ENCODE measurements at places on chromosomes 3 and 15. TPM values are rescaled to one million over a fixed set of nuclear protein-coding genes. Genes with fewer than 3 reads are reported as not detected.

DNA sequence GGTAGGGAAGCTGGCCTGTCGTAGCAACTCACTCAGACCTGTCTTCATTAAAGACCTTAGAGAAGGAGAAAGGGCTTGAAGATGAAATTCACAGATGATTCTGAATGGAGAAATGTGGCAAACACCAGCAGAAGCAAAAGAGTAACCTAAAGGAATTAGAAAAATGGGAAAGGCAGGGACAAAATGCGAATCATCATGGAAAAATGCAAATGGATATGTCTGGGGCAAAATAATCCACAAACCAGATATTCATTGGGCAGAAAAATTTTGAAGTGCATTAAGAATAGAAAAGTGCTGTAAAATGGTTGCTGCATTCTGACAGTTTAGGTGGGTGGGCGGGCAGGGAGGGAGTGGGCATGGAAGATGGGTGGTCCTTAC, 156.9 kb upstream of the RASGRP1 start:
- DNase-seq = no peak

The ACTRT3 gene
- 2.7 TPM for total RNA-seq

The XIRP1 gene
- not detected for total RNA-seq

The SLC35G2 gene
- total RNA-seq = 6.7 TPM

DNA sequence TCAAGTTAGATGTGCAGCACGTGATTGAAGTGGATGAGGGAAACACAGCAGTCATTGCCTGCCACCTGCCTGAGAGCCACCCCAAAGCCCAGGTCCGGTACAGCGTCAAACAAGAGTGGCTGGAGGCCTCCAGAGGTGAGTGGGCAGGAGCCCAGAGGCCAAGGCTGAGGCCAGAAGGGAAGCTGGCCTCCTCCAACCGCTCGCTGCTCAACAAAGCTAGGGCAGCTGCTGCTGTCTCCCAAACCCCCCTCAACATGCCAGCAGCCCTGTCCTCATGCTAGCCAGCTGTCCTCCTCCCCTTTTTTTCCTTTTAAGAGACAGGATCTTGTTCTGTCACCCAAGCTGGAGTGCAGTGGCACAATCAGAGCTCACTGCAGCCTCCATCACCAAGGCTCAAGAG, 57.0 kb downstream of the BOC start:
- DNase-seq = no peak

DNA sequence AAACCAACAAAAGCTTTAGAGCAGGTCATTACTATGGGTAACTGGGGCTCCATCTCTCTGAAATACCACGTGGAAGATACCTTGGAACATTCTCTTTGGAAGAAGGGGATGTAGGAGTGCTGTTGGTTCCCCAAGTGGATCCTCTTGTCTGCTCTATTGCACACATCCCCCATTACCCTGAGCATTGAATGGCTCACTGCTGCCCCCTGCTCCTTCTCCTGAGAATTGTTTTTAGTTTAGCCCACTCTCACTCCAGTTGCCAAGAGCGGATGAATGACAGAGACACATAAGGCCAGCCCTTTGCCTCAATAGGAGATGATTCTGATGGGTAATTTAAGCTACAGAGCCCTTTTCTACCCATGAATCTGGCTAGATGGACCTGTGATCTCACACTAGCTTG, 135.6 kb upstream of the SUCLG2 start:
- DNase-seq = peak; percentile 17

The CPNE9 gene
- total RNA-seq = 0.80 TPM

The C2CD4B gene
- not detected for total RNA-seq

DNA sequence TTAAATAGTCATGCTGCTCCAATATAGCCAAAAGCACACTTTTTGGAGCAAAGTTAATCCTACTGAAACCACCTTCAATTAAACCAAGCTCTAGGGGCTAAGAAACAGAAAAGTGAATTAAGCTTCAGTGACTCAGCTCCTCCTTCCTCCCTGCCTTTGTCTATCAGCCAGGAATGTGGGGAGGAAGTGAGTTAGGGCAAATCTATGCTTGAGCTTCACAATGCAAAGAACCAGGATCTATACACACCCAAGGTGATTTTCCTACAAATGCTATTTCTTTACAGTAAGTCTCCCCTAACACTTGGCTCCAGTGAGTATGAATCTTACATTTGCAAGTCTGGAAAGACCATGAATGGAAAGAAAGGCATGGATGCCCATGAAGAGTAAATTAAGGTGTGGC, 212.1 kb downstream of the P3H2 start:
- DNase-seq = no peak

The IFT57 gene
- total RNA-seq = 113 TPM

GRCh38 chr3:66475386-66476020, 25.3 kb downstream of the LRIG1 start:
- DNase-seq = no peak

The GJD2 gene
- total RNA-seq = 9.6 TPM

The DRD3 gene
- total RNA-seq = not detected

GRCh38 chr3:171775943-171776342, 34.3 kb downstream of the PLD1 start:
- no peak for DNase-seq

The TRAIP gene
- total RNA-seq = 20.4 TPM

The INAFM2 gene
- 203 TPM for total RNA-seq

The FAM3D gene
- not detected for total RNA-seq

DNA sequence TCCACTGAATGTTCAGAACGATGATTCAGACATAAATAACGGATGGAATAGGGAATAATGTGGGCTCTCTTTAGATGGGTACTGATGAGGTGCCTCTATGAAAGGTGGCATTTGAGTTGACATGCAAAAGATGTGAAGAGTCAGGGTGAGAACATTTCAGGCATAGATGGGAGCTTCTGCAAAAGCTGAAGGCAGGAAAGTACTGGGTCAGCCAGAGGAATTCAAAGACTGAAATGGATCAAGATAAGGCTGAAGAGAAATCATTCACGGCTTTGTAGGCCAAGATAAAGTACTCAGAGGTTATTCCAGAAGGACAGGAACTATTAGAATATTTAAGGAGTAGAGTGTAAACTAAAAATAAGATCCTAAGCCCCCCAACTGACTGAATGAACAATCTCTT, 189.6 kb upstream of the MCTP2 start:
- no peak for DNase-seq

GRCh38 chr3:39639344-39640236, 169.8 kb upstream of the MYRIP start:
- DNase-seq = no peak

GRCh38 chr3:187926620-187927019, 181.4 kb upstream of the BCL6 start:
- DNase-seq = no peak

The SEMA3B gene
- total RNA-seq = 68.1 TPM

- no peak for DNase-seq
These were observed 77.6 kb downstream of the POLR2M start for GRCh38 chr15:57784081-57784511.

DNA sequence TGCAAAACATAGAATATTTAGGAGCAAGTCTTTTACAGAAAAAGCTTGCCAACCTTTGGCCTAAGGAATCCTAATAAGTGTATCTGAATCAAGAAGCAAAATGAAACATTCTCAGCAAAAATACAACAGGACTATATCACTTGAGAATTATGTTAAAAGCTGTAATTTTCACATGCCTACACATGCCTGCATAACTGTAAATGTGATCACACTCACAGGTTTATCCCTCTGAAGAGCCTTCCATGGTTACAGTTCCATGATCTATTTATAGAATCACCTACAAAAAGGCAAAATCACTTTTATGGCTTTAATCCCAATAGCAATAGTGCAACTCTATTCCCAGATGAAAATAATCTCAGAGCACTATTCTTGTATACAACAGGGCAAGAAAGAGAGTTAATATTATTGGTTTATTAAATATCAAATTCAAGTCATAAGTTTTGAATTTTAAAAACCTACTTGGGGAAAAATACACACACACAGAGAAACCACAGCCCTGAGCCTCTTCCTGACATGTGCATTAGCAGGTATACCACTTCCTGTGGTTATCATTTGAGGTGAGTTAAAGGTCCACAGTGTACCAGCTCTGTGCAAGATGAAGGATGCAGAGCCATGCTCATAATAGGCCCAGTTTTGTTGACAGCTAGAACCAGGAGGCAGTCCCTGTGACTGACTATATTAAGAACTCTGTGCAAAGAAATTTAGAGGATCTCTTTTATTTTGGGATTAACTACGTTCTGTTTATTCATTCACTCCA, 252.5 kb upstream of the TGFBR2 start:
- DNase-seq = no peak

DNA sequence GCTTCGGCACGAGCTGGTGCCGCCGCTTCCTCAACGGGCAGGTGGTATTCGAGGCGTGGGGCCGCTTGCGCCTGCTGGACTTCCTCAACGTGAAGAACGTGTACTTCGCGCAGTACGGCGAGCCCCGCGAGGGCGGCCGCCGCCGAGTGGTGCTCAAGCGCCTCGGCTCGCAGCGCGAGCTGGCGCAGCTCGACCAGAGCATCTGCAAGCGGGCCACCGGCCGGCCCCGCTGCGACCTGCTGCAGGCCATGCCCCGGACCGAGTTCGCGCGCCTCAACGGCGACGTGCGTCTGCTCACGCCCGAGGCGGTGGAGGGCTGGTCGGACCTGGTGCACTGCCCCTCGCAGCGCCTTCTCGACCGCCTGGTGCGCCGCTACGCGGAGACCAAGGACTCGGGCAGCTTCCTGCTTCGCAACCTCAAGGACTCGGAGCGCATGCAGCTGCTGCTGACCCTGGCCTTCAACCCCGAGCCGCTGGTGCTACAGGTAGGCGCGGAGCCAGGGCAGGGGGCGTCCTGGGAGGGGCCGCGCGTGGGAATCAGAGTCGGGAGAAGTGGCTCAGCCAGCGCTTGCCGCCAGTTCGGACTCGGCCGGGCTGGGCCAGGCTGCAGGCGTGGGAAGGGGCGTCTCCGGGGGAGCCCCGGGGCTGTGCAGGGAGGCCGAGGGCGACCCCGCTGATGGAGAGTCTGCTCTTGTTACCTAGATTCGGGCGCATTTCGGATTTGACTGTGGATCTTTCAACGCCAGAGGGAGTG, 1.1 kb downstream of the DIPK2A start:
- peak; percentile 75 for DNase-seq

GRCh38 chr3:129978123-129978522, 3.6 kb downstream of the TRH start:
- DNase-seq = no peak

- no peak for DNase-seq
These were observed 177.9 kb upstream of the DPH6 start for GRCh38 chr15:35723852-35724251.

DNA sequence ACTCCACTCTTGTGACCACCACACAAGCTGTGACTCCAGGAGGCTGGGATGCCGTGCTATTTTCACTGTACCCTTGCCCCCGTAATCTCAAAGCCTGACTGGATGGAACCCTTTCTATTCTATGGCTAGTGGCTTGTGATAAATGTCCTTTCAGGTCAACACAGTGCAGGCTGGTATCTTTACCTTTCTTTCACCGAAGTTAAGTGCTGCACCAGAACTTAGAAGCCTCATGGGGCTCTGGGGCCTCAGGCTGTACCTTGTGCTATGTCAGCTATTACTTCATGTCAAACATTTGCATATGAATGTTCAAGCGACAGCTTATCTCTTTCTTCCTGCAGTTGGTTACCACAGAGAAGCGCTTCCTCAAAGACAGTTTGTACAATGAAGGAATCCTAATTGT, 66.8 kb downstream of the RPL39L start:
- DNase-seq = no peak

DNA sequence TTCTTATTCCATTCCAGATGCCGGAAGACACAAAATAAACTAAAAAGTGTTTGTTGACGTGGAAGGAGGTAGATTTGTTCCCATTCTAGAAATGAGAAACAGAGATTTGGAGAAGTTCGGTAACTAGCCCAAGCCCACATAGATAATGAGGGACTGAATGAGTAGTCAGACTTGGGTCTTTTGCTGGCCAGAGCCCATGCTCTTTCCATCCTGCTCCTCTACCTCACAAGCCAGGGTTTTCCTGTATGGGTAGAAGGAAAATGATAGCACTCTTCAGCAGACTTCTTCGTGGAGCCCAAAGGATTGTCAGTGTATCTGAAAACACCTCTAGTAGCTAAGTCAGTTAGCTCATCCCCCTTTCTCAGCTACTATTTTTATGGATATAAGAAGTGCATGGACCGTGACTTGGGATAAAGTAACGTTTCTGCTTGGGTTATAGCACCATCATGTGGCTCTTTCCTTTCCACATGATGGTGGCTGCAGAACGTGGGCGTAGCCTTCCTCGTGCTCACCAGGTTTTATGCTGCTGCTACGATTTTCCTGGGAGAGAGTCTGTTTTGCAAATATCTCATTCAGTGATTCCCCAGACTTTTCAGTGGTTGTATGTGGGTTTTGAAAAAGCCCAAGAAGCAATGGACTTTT, 84.6 kb downstream of the DGKG start:
- peak; percentile 49 for DNase-seq

DNA sequence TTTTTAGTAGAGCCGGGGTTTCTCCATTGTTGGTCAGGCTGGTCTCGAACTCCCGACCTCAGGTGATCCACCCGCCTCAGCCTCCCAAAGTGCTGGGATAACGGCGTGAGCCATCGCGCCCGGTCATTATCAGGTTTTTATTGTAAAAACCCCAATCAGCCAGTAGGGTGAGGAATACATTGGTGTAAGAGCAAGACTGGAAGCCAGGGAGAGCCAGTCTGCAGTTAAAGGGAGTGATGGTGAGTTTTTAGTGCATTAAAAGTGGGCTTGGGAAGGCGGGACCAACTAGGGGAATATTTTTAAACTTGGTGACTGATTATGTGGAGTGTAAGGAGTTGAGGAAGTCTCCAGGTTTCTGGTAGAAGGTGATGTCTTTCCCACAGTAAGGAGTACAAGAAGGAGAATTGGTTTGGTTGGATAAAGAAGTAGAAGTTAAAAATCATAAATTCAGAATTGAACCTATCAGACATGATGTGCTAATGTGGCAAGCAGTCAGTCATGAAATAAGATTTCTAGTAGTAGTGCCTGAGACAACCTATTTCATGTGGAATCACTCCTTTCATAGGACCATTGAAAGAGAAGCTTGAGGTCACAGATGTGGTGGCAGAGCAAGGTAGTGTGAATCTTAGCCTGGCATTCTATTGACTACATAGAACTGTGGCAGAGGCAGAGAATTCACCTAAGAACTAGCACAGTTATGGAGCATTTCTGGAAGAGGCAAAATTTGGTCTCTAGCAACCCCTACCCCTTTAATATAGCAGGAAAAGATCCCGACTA, 2.4 kb upstream of the DCBLD2 start:
- DNase-seq = no peak

DNA sequence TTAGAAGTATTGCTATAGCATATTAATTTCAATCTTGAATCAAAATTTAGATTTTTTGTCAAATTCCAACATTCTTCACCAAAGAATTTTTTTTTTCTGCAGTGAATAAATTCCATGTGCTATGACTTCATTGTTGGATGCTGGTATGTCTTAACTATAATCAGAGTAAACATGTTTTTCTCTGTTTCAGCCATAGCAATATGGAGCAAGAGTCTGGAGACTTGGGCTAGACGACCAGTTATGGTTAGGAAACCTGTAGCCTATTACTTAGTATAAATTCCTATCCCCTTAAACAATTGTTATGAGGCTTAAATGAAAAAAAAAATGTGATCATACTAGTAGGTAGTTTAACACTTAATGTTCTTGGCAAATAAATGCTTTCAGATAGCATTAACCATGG, 431.9 kb upstream of the FRG2C start:
- DNase-seq = no peak

Measured in G401 (cell line).